ENCODE measurements at places on chromosomes 5 and 9. TPM values are rescaled to one million over a fixed set of nuclear protein-coding genes. Genes with fewer than 3 reads are reported as not detected.

The HNRNPA0 gene
- polyA plus RNA-seq: 17.6 TPM

The CBY3 gene
- polyA plus RNA-seq: not detected

The HAVCR2 gene
- polyA plus RNA-seq: 0.45 TPM

The MEF2C gene
- polyA plus RNA-seq: 0.89 TPM

GRCh38 chr9:105150991-105151685, 93.3 kb upstream of the SLC44A1 start:
- no peaks in the 10 kb centered on the region for H3K36me3 ChIP-seq
- peaks cover 2% of the 10 kb centered on the region for H3K4me1 ChIP-seq
- DNase-seq: no peak
- no peak overlapping the region for H3K4me3 ChIP-seq
- no peaks in the 10 kb centered on the region for H3K27me3 ChIP-seq
- no peak overlapping the region for H3K27ac ChIP-seq

DNA sequence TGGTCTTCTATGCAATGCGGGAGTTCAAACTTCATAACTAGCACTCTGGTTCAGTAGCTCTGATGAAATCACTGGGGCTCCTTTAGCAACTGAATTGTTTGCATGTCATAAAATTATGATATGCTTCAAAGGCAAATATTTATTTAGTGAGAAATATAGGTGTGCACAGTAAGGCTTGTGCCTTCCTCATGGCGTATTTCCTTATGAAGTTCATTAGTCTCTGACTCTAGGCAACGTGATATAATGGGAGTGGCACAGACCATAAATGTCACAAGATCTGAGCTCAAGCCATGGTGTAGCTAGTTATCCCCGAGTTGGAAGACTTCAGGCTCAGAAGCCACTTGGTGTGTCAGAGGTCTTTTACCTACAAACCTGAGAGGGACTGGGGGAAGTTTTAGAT, 35.5 kb downstream of the PIP5K1B start:
- peaks cover 30% of the 10 kb centered on the region for H3K36me3 ChIP-seq
- peak overlapping the region; percentile 94 for H3K27ac ChIP-seq
- peak; percentile 99 for DNase-seq
- H3K4me3 ChIP-seq: no peak overlapping the region
- H3K27me3 ChIP-seq: no peaks in the 10 kb centered on the region
- peaks cover 8% of the 10 kb centered on the region for H3K4me1 ChIP-seq

All from small intestine (tissue), 16 donors.